Fibroblast of upper back skin (primary cell): ENCODE measurements at places on chromosomes 11 and 22.

DNA sequence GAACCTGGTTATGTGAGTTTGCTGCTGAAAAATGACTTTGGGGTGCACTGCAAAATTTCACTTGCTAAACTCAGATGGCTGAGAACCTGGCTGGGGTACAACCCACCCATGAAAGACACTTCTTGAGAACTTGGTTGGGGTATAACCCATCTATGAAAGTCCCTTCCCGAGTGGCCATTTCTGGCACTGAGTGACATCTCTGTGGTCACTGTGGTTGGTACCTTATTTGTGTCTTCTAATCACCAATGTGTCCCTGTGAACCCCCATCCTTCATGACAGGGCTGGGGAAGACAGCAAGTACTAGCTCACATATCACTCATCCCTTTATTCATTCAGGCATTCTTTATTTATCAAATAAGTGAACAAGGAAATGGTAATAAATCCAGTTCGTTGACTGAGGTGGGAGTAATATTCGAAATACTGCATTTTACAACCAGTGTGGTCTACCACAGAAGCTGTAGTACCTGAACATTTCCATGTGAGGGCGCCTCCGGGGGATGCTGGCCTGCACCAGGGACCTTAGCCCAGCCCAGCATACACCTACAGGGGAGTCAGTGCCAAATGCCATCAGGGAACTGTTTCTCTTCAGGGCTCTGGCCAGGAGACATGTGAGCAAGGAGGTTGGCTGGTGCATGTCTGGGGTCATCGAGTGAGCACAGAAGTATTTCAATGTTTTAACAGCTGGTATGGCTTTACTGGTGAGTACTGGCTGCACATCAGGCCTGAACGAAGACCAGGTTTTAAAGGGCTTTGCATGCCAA lies 122.1 kb downstream of the CSNK2A3 start:
- no peak for DNase-seq

DNA sequence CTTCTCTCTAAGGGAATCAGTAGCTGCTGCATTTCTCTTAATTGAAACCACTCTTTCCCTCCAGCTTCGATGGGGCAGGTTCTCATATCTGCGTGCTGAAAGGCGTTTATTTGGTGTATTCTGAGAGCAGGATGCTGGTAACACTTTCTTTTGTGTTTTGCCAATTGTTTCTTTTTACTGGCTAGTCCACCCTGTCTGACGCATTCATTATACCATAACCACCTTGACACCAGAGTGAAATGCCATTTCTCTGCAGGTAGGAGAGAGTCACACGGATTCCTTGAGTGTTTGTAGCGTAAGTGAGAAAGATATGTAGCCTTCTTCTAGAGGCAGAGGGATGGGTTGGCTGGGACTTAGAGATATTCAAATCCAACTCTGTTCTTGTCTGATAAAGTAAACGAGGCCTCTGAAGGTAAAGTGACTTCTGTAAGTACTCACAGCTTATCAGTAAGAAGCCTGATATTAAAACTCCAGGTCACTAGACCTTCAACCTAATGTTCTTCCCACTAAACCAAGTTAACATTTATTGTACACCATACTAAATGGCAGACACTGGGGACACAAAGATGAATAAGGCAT lies 21.4 kb downstream of the CD44 start:
- no peak for DNase-seq

DNA sequence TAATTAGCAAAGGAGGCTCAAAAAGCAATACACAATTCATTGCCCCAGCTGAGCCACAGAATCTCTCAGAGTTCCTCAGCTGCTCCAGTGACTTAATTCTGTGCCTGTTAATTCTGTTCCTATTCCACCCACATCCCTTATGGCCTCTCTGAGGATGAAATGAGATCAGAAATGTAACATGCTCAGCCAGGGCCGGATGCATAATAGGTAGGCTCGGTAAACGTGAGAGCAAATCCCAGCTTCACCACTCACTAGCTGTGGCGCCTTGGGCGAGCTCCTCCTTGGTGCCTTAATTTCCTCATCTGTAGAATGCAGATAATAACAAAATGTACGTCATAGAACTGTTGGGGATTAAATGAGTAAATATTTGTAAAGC lies 42.8 kb upstream of the DKK3 start:
- no peak for DNase-seq

GRCh38 chr11:2671748-2672147 lies 28.0 kb downstream of the KCNQ1OT1 start:
- DNase-seq, result no peak

- peak; percentile 93 for DNase-seq
These were observed 60.9 kb downstream of the LRP5 start for GRCh38 chr11:68373189-68373814.

GRCh38 chr11:74707602-74708510 lies 23.4 kb downstream of the CHRDL2 start:
- DNase-seq, result no peak
